H9 (cell line): ENCODE measurements at places on chromosomes 3 and 15.

DNA sequence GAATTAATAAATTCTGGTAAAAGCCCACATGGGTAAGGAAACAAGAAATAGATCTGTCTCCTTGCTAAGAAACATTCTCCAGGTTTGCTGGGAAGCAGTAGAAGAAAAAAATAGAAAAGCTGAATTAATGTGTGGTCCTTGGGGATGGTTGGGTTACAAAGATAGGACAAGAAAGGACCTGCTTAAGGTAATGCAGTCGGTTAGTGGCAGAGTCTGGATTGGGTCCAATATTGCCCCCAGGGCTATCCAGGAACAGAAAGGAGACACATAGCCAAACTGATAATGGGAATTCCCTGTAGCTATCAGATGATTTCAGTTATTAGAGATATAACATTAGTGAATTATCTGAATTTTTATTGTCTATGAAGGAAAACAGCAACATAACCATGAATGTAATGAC, 584.3 kb downstream of the ROBO1 start:
- H3K36me3 ChIP-seq, result no peaks in the 10 kb centered on the region
- no peak for DNase-seq
- H3K4me1 ChIP-seq, result peaks cover 1% of the 10 kb centered on the region; the same call in 1 of the 2 replicates
- H3K27ac ChIP-seq, result no peak overlapping the region
- H3K27me3 ChIP-seq, result no peaks in the 10 kb centered on the region

DNA sequence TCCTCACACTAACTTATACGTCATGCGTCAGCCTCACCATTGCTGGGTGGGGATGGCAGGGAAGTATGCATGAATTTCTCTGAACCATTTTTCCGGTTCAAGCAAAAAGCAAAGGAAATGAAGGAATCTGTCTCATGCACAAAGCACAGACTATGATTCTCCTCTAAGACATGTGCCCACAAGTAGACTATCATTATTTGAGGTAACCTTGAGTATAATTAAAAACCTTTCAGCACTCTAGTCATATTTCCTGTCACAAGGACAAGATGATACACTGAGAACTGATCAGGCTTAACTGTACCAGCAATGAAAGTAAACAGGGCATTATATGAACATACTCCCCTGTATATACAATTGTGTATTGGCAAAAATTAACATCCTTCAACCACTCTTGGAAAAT, 56.7 kb upstream of the TSC22D2 start:
- H3K36me3 ChIP-seq, result no peaks in the 10 kb centered on the region
- H3K4me1 ChIP-seq, result peaks cover 11% of the 10 kb centered on the region; the same call in 1 of the 2 replicates
- no peaks in the 10 kb centered on the region for H3K27me3 ChIP-seq
- no peak for DNase-seq
- H3K27ac ChIP-seq, result no peak overlapping the region

GRCh38 chr15:77418966-77419835, 703 bp downstream of the PEAK1 start:
- peak overlapping the region; percentile 93 for H3K4me3 ChIP-seq
- H3K36me3 ChIP-seq, result no peaks in the 10 kb centered on the region
- H3K4me1 ChIP-seq, result peaks cover 12% of the 10 kb centered on the region; the same call in 1 of the 2 replicates
- H3K27me3 ChIP-seq, result no peaks in the 10 kb centered on the region

GRCh38 chr15:60932051-60932915, 296.8 kb downstream of the RORA start:
- no peak overlapping the region for H3K4me3 ChIP-seq
- no peaks in the 10 kb centered on the region for H3K27me3 ChIP-seq
- H3K27ac ChIP-seq, result no peak overlapping the region

GRCh38 chr15:83282776-83283137, 1.7 kb downstream of the BNC1 start:
- H3K36me3 ChIP-seq, result no peaks in the 10 kb centered on the region
- no peak overlapping the region for H3K27ac ChIP-seq
- H3K4me3 ChIP-seq, result peak overlapping the region; percentile 52
- H3K4me1 ChIP-seq, result no peaks in the 10 kb centered on the region
- H3K27me3 ChIP-seq, result peaks cover 29% of the 10 kb centered on the region; the same call in 1 of the 2 replicates

GRCh38 chr3:185021256-185021655, 131.6 kb downstream of the C3orf70 start:
- no peak for DNase-seq
- peaks cover 26% of the 10 kb centered on the region for H3K36me3 ChIP-seq
- no peaks in the 10 kb centered on the region for H3K4me1 ChIP-seq
- no peaks in the 10 kb centered on the region for H3K27me3 ChIP-seq
- no peak overlapping the region for H3K27ac ChIP-seq

DNA sequence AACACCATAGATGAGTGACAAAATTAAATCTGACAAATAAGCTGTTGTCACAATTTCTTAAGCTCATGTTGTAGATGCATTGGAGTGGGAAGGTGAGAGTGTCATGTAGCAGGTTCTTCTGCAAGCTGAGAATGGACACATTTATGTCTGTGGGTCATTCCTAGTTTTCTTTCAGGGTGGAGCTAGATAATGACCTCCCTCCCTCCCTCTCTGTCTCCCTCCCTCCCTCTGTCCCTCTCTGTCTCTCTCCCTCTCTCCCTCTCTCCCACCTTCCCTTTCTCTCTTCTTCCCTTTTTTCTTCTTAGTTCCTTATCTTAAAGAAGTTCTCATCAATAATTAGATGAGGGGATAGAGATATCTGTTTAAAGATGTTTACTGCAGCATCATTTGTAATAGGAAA, 36.0 kb downstream of the PXYLP1 start:
- no peak overlapping the region for H3K4me3 ChIP-seq
- H3K4me1 ChIP-seq, result no peaks in the 10 kb centered on the region
- no peaks in the 10 kb centered on the region for H3K36me3 ChIP-seq
- no peak for DNase-seq
- no peak overlapping the region for H3K27ac ChIP-seq

DNA sequence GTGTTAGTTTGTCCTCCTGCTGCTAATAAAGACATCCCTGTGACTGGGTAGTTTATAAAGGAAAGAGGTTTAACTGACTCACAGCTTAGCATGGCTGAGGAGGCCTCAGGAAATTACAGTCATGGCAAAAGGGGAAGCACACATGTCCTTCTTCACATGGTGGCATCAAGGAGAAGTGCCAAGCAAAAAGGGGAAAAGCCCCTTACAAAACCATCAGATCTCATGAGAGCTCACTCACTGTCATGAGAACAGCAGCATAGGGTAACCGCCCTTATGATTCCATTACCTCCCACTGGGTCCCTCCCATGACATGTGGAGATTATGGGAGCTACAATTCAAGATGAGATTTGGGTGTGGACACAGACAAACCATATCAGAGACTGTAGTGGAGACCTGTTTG, 27.0 kb downstream of the TM2D3 start:
- no peak overlapping the region for H3K27ac ChIP-seq
- H3K4me3 ChIP-seq, result no peak overlapping the region
- no peaks in the 10 kb centered on the region for H3K4me1 ChIP-seq
- no peak for DNase-seq
- no peaks in the 10 kb centered on the region for H3K27me3 ChIP-seq

GRCh38 chr15:97141871-97142270, 811.4 kb downstream of the NR2F2 start:
- H3K36me3 ChIP-seq, result no peaks in the 10 kb centered on the region
- H3K4me3 ChIP-seq, result no peak overlapping the region
- DNase-seq, result no peak

GRCh38 chr3:168134931-168135330, 39.2 kb upstream of the GOLIM4 start:
- no peak overlapping the region for H3K27ac ChIP-seq
- DNase-seq, result no peak
- no peaks in the 10 kb centered on the region for H3K4me1 ChIP-seq
- no peak overlapping the region for H3K4me3 ChIP-seq

DNA sequence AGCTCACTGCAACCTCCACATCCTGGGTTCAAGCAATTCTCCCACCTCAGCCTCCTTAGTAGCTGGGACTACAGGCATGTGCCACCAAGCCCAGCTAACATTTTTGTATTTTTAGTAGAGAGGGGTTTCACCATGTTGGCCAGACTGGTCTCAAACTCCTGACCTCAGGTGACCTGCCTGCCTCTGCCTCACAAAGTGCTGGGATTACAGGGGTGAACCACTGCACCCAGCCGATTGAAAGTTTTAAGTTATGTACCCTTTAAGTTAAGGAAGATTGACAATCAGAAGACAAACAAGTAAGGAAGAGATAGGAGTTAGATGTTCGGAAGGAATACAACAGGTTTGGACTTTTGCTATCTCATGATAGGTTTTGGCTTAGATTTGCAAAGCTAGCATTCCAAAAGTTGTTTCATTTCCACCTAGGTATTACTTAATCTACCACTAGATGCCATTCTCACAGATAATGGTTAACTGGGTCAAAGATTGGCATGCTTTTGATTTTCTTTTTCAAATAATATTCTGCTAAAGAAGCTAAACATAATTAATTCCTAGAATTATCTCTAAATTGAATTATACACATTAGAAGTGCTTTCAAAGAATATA, 35.0 kb downstream of the GATM start:
- no peak overlapping the region for H3K27ac ChIP-seq
- no peak for DNase-seq
- no peak overlapping the region for H3K4me3 ChIP-seq
- H3K4me1 ChIP-seq, result no peaks in the 10 kb centered on the region

- no peaks in the 10 kb centered on the region for H3K27me3 ChIP-seq
- H3K4me1 ChIP-seq, result no peaks in the 10 kb centered on the region; the same call in 1 of the 2 replicates
- no peak for DNase-seq
- no peaks in the 10 kb centered on the region for H3K36me3 ChIP-seq
- no peak overlapping the region for H3K4me3 ChIP-seq
Measured at GRCh38 chr3:8979262-8979661, 16.0 kb upstream of the RAD18 start.

- H3K4me3 ChIP-seq, result no peak overlapping the region
- no peaks in the 10 kb centered on the region for H3K36me3 ChIP-seq
- no peak overlapping the region for H3K27ac ChIP-seq
- no peaks in the 10 kb centered on the region for H3K27me3 ChIP-seq
- no peak for DNase-seq
- no peaks in the 10 kb centered on the region for H3K4me1 ChIP-seq
Measured at GRCh38 chr15:37595426-37595970, 338.9 kb upstream of the TMCO5A start.

DNA sequence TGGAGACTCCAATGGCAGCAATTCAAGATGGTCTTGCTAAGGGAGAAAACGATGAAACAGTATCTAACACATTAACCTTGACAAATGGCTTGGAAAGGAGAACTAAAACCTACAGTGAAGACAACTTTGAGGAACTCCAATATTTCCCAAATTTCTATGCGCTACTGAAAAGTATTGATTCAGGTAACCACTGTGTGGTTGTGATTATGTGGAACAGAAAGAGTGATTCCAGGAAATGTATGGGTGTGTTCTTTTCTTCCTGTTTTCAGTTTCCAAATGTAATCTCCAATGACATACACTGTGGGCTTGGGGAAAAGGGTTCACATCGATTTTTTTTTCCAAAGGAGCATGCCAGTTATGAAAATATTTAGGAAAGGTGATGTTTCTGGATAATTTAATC, 10.9 kb downstream of the SCG3 start:
- no peaks in the 10 kb centered on the region for H3K27me3 ChIP-seq
- DNase-seq, result no peak
- H3K4me1 ChIP-seq, result no peaks in the 10 kb centered on the region
- no peak overlapping the region for H3K4me3 ChIP-seq

- DNase-seq, result no peak
- peaks cover 5% of the 10 kb centered on the region; the same call in 1 of the 2 replicates for H3K4me1 ChIP-seq
- no peak overlapping the region for H3K27ac ChIP-seq
- no peak overlapping the region for H3K4me3 ChIP-seq
Measured at GRCh38 chr3:45164056-45164455, 17.9 kb upstream of the CDCP1 start.

DNA sequence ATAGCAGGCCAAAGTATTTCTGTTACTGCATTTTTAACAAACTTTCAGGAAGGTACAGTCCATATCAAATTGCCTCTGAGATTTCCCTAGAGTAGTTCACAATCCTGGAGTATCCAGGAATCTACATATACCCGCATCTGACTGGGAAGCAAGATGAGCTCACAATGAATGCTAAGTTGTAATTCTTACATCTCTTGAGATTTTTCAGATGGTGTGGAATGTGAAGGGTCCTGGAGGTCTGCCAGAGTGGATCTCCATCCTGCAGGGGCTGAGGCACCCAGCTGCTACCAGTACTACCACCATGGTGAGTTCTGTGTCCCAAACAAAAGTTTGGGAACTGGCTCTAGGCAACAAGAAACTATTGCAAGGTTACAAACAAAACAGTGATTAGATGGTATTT, 156.7 kb upstream of the CCDC54 start:
- H3K36me3 ChIP-seq, result no peaks in the 10 kb centered on the region
- no peak overlapping the region for H3K4me3 ChIP-seq
- H3K27me3 ChIP-seq, result no peaks in the 10 kb centered on the region
- DNase-seq, result no peak
- H3K4me1 ChIP-seq, result no peaks in the 10 kb centered on the region
- H3K27ac ChIP-seq, result no peak overlapping the region

DNA sequence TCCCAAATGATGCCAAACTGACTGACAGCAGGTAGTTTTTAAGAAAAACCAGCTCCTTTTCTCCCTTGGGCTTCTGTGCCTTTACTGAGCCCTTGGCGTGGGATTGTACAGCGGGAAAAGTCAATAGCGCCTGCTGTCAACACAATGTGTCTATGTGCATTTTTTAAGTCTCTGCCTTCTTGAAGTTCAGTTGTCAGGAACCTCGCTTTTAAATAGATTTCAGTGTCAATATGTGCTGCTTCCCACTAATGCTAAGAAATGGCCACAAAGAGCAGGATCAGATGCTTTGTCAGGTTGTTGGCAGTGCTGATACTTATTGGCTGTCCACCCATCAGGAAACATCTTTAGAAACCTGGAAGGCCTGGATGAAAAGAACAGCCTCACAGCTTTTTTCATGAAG, 424.4 kb downstream of the C3orf38 start:
- H3K36me3 ChIP-seq, result peaks cover 10% of the 10 kb centered on the region
- no peak overlapping the region for H3K4me3 ChIP-seq

DNA sequence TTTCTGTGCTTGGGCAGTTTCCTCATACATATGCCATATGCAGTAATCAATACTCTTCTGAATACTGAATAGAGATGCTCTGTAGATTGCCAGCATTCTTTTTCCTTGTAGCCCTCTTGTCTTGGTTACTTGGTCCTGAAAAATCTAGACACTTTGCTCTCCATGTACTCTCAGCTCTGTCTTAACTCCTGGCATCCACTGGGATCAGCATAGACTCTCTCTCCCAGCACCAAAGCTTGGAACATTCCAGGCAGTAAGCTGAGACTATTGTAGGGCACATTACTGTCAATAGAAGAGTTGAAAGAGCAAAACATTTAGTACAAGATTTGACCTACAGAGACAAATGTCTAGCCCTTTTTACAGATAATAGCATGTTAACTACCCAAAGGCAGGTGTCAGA, 1100.3 kb downstream of the TBL1XR1 start:
- DNase-seq, result no peak
- H3K27me3 ChIP-seq, result no peaks in the 10 kb centered on the region
- no peak overlapping the region for H3K27ac ChIP-seq
